C1 segment of cervical spinal cord (tissue), 14 donors: ENCODE measurements at places on chromosomes 2 and 18.

- DNase-seq: no peak
Measured at GRCh38 chr18:10298346-10298745, 156.1 kb upstream of the APCDD1 start.

DNA sequence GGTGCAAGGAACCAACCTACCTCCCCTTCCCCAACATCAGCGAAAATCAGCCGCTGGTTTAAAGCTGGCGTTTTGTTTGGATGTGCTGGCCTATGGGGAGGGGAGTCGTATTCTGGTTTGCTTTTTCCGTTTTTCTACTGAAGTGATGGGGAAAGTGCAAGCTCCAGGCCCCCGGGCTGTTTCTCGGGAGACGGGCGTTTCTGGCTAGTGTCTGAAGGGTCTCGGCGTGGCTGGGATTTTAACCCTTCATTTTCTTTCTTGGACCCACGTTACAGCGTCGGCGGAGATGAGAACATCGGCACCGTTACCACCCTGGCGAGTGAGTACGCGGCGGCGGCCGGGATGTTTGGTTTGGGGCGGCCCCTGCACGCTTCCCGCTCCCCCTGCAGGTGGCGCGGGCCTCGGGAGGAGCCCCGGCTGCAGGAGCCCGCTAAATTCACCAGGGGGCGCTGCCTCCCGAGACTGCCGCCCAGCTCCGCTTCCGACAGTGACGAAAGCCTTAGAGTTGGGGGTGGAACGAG lies 70.7 kb downstream of the PLB1 start:
- DNase-seq: peak; percentile 75

- DNase-seq: peak; percentile 32
Measured at GRCh38 chr18:74081966-74082741, 65.5 kb downstream of the FBXO15 start.

- no peak for DNase-seq
Measured at GRCh38 chr2:201926067-201926466, 107.6 kb upstream of the FZD7 start.

DNA sequence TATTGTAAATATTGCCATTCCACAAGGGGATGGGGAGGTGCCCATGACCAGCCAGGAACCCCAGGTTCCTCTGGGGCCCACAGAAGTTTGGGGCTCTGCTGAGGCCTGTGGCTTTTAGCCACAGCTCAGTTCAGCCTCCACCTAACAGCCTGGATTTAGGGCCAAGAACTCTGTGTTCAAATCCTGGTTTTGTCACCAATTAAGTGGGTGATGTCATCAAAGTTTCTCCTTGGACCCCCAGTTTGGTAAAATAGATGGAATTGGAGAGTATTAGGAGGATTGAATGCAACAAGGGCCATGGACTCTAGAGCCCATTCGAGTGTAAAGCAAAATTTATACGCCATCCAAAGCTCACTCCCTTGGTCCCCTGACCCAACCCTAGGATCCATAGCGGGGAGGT lies 3.2 kb upstream of the FEV start:
- no peak for DNase-seq

- DNase-seq: no peak
Measured at GRCh38 chr2:232633413-232634205, at the start of gene EFHD1. TSS of gene EFHD1 (plus strand) at chr2:232633604. CDS start at chr2:232633705, 101 bp downstream.

DNA sequence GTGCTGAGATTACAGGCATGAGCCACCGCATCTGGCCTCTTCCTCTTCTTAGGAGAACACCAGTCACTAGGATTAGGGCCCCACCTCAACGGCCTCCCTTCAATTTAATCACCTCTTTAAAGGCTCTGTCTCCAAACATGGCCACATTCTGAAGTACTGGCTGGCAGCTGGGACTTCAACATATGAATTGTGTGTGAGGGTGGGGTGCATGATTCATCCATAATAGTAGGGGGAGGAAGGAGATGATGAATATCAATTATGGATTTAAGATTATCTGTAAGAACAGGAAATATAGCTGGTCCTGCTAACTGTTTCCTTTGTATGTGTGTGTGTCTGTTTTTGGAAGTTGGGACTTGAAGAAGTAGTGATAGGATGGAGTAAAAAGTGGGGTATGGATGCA lies 14.7 kb upstream of the EPG5 start:
- no peak for DNase-seq

DNA sequence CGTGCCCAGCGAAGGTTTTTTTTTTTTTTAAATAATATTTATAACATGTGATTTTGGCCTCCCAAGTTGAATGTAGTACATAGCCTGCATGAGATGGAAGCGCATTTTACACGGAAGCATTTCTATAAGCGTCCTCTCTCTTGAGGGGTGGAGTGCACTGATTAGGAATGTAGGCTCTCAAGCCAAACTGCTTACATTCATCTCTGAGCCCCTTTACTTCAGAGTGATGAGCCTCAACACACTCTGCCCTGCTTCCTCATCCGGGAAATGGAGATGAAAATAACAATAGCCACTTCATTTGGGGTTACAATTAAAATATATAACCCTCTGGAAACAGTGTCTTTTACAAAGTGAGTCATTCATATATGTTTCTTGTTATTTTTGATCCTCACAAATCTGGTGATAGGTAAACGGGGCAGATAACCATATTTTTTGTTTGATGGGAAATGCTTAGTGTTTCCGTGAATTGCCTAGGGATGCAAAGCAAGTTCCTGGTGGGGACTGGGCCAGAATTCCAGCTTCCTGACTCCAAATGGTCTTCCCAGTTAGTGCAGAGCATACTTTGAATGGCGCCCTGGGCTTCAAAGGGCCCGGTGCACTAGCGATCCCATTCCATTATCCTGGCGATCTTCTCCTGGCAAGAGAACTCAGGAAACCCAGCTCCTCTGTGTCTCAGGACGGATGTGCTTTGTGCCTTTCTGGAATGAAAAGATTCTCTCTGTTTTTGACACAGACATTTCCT lies 124.3 kb downstream of the PIEZO2 start:
- no peak for DNase-seq

- no peak for DNase-seq
Measured at GRCh38 chr18:4405965-4406364, 49.1 kb downstream of the DLGAP1 start.

DNA sequence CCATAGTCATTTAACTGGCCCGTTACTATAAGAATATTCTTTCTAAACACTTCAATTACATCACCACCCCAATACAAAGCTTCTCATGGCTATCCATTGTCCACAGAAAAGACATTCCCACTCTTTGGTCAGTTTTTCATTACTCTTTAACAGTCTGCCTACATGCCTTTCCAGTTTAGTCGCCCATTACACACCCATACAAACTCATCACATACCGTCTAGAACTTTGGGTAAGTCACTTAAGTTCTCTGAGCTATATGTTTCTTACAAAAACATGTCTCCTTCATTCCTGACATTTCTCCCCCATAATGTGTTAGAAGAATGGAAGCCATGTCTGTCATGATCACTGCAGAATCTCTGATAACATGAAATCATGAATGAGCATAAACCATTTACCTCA lies 108.2 kb upstream of the STK17B start:
- no peak for DNase-seq

- no peak for DNase-seq
Measured at GRCh38 chr2:7795778-7796563, 878.8 kb downstream of the RNF144A start.

GRCh38 chr2:226716126-226716525 lies 83.5 kb downstream of the IRS1 start:
- DNase-seq: no peak

DNA sequence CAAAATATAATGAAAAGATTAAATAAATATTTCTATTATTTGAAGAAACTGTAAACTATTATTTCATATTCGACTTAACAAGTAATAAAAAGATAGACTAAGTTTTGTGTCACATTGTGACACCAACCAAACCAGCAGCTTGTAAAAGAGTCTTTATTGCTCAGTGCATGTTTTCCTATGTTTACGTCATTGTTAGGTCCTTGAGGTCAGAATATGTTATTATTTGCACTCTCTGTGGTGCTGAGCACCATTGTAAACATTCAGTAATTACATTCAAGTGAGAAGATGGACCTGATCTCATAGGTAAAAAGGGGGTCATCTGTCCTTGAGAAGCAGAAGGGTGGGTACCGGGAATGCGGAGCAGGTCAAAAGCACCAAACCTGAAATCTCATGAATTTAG lies 1999.1 kb upstream of the CELF4 start:
- no peak for DNase-seq

GRCh38 chr18:415617-416612 lies 84.6 kb downstream of the COLEC12 start:
- DNase-seq: no peak

DNA sequence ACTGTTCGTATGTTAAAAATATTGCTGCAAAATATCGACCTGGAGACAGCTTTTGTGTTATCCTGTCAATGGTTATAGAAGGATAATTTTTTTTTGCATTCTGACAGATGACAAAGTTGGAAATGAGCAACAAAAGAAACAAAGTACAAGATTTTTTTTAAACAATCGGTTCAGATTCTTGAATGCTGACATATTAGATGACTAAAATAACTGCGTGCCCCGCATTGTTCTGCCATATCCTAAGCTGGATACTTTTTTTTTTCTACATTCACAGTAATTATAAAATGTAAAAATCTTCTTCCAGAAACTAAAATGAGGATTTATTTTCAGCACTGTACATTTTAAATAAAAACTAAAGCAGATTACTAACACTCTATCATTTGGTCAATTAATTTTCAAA lies 67.1 kb downstream of the ABCG8 start:
- DNase-seq: no peak

GRCh38 chr2:124678043-124678442 lies 653.0 kb downstream of the CNTNAP5 start:
- no peak for DNase-seq

- no peak for DNase-seq
Measured at GRCh38 chr2:113829761-113830160, 60.1 kb upstream of the ACTR3 start.

DNA sequence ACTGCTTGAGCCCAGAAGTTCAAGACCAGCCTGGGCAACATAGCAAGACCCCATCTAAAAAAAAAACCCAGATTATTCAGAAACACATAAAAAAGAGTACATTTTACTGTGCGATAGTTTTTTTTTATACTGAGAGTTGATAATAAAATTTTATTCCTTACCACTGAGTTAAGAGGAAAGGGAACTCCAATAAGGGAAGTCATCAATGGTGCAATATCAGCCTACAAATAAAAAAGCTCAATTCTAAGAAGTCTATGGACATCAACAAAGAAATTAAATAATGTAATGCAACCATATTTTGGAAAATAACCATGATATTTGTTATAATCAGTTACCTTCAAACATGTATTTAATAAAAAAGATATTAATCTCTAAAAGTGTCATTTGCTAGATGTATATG lies 46.6 kb downstream of the PIGN start:
- DNase-seq: no peak

- DNase-seq: no peak
Measured at GRCh38 chr2:26925100-26925791, 45.2 kb upstream of the MAPRE3 start.

DNA sequence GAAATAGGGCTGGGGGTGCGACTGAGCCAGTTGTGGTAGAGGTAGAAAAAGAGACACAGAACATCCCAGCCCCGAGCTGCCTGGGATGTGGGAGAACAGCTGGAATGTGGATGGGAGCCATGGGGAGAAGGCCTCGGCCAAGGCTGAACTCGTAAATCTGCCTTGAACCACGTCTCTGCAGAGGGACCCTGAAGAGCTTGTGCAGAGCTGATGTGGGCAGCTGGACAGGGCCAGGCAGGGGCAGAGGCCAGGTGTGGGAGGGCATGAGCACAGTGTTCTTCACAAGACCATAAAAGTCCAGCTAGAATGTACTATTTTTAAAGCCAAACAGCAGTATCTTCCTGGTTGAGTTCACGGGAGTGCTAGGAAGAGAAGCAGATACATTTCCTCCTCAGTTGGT lies 5.7 kb downstream of the TCF23 start:
- no peak for DNase-seq

DNA sequence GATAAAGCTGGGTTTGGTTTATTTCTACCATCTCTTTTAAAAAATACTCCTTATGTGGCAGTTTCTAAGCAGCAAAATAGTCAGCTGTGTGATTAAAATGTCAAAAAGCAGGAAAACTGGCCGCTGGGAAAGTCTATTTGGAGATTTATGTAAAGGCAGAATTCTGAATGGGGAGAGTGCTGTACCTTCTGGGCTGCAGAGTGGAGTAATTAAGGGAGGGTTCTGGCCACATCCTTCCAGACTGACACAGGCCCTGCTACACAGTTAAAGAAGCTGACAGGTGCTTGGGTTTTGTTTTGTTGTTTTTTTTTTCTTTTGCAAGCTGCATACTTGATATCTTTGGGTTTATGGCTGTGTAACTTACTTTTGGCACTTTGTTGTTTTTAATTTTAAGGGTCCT lies 157.2 kb downstream of the WDSUB1 start:
- no peak for DNase-seq

DNA sequence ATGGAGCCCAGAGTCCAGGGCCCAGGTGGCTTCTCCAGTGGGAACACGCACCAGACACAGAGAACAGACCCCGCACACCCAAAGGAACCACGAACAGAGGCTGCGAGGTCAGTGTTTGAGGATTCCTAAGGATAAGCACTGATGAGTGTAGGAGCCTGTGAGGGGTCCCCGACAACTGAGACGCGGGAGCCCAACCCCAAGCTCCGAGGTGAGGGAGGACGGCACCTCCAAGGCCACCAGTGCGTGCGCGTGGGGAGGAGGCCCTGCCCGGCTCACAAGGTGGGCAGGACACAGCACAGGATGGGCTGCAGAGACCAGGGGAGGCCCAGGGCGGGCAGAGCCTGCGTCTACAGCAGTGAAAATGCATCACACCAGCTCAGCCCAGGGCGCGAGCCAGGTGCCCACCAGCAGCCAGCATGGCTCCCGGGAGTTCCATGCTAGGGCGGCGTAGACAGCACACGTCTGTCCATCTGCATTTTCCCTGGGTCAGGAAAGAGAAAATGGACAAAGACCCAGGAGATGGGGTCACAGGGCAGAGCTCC lies 189.1 kb downstream of the EIPR1 start:
- no peak for DNase-seq

- DNase-seq: no peak
Measured at GRCh38 chr2:211141646-211142045, 585.2 kb downstream of the CPS1 start.

DNA sequence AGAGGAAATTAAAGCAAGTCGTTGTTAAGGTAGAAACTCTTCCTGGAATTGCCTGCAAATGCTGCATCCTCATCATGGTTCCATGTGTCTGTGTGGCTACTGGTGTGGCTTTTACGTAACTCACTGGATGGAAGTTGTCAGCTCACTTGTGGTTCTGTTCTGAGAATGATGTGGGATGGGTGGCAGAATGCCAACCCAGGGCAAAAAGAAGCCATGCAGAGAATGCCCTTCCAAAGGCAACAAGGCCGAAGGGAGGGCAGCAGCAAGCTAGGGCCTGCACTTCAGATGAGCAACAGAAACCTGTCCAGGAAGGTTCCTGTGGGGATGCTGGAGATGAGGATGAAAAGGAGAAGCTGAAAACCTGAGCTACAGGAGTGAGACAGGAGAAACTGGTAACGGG lies 10.4 kb upstream of the NAPG start:
- no peak for DNase-seq

- no peak for DNase-seq
Measured at GRCh38 chr18:4851301-4851976, 345.6 kb downstream of the AKAIN1 start.

GRCh38 chr18:49573835-49574234 lies 12.0 kb downstream of the LIPG start:
- no peak for DNase-seq

GRCh38 chr18:34397286-34397896 lies 172.7 kb upstream of the NOL4 start:
- DNase-seq: no peak
